ENCODE measurements at places on chromosomes 11 and 22.

DNA sequence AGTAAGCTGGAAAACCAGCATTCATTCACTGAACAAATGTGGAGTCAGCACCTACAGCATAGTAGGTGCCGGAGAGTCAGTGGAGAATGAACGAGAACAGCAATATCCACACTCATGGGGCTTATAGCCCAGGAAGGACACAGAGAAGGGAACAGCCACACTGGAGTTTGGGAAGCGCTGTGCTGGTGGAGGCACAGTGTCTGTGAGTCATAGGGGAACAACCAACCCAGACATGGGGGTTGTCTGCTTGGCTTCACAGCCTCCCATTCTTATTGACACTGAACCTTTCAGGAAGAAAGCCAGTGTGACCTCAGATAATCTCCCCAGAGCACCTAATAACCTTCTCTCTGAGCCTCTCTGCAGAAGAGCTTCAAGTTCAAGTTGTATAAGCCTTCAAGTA is 56.6 kb upstream of the UBASH3B start:
- no peak for DNase-seq

DNA sequence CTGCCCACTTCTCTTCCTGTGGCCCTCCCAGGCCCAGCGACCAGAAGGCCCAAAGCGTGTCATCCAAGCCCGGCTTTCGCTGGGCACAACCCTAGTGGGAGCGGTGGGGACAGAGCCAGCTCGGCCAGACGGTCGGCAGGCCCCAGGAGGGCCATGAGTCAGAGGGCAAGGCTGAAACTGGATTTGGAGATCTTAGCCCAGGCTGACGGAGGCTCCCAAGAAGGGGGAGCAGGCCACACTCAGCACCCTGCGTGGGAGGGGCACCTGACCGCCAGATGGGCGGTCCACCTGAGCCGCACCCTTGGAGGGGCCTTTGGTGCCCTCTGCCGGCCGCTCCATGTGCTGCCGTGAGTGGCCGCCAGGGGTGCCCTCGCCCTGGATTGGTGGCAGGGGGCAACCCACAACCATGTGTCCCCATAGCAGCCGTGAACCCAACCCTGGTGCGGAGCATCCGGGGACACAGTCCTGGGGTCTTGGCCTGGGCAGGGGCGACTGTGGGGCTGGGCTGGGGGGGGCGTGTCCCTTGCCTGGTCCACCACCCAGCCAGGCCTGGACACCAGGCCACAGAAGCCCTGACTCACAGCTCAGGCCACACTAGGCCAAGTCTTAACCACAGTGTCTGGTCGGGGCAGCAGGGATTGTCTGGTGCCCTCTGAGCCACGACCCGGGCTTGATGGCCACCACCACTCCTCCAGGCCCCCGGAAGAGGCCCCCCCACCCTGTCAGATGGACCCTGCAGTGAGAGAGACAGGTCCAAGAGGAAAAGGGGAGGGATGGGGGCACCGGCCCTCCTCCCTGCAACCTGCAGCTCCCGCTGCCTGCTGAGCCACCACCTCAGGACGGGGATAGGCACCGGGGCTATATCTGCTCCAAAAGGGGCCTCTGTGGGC is 19.2 kb upstream of the TALDO1 start:
- peak; percentile 71 for DNase-seq

GRCh38 chr11:134235399-134235798 is 10.9 kb downstream of the VPS26B start:
- no peak for DNase-seq

GRCh38 chr22:35541254-35541748 is 670 bp downstream of the RASD2 start:
- no peak for DNase-seq

DNA sequence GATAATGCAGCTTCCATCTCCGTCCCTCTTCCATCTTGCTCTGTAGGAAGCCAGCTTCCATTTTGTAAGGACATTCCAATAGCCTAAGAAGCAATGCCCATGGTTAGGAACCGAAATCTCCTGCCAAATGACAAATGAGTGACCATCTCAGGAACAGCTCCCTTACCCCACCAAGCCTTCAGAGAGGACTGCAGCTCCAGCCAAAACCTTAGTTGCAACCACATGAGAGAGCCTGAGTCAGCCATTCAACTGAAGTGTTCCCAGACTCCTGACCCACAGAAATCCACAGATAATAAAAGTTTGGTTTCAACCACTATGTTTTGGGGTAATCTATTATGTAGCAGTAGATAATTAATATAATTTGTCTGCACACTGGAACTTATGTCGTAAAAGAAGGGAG is 51.7 kb upstream of the LDLRAD3 start:
- no peak for DNase-seq

DNA sequence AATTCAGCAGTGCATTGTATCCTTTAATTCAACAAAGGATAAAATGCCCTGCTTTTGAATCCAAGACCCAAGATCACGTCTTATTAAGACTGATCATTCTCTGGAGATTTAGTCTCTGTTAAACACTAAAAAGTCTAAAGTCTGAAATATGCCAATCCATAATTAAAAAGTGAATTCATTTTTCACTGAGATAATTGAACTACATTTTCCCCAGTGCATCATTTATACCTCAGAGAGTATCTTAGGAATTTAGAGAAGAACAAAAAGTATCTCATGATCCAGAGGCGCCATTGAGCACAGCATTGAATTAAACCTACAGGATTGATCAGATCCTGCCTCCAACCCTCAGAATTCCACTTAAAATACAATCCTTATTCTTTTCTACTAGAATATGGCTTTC is 5.4 kb downstream of the OR5AP2 start:
- no peak for DNase-seq

DNA sequence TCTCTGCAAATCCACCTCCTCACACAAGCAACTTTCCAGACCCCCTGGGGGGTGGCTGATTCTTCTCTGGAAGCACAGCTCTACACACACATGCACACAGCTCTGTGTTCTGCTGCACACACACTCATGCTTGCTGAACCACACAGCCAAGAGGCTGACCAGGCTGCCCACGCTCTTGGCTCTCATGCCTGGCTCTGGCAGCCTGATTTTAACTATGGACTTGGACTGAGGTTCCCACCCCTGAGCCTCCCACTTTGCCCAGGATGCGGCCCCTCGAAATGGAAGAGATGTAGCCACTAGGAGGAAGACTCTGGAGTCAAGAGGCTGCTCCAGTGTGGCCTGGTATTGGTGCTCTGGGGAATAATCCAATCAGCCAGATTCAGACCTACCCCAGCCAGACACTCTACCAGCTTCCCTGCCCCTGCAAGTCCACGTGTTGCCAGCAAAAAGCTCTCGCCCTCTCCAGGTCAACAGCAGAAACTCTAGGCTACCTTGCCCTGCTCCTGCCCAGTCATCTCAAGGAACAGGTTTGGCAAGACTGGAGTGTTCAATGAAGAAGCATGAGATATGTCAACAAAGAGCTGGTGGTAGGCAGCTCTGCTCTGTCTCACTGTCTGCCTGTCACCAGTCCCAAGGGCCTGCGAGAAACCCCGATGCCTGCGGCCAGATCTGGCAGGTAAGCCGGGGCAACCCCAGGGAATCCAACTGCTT is 8.8 kb upstream of the CASTOR1 start:
- DNase-seq, result no peak

DNA sequence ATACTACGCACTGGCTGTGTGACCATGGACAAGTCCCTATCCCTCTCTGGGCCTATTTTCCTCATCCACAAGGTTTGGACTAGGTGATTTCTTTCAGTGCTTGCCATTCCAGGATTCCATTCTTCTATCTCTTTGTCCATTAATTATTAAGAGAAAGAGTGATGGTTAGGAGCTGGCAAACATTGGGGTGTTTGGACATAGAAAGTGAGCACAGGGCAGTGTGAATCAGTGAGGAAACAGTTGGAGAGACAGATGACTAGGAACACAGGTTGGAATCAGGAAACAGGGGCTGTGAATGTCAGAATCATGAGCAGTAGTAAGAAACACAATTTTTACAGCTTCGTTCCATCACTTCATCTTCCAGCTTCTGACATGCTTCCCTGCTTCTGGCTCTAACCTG is 211.8 kb downstream of the INSC start:
- DNase-seq, result no peak

DNA sequence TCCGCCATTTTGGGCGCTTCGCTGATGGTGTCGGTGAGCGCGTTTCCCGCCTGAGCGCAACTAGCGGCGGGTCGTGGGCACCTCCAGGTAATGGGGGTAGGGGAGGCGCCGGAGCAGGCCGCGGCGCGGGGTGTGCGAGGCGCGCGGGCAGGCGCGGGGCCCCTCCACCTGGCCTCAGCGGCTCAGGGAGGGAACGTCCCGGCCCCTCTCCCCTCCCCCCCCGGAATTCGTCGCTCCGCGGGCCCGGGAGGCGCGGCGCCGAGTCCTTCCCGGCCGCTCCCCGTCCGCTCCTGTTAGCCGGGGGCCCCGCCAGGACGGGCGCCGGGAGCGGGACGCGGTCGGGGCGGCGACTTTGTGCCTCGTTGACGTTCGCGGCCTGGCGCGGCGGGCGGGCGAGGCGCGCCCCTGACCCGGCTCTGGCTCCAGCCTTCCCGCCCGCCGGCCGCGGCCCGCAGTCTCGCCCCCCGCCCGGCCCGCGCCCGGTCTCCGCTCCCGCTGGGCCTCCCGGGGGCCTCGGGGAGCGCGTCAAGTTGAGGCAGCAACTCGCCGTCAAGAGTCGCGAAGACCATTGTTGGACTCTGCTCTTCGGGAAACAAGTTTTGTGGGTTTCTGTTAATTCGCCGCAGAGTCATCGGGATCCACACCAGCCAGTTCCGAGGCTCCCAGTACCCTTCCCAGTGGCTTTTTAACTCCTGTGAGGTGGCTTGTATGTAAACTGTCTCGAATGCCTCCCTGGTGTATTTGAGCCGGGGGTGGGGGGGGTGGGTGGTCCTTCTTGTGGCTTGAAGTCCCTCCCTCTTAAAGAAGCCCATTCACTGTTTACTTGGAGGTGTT is at the start of gene PPP6R3:
PPP6R3 (plus strand) TSS at position 12 of the 834 bp plus-strand sequence. CDS start 76,913 bp downstream, outside the sequence.
- DNase-seq, result no peak

DNA sequence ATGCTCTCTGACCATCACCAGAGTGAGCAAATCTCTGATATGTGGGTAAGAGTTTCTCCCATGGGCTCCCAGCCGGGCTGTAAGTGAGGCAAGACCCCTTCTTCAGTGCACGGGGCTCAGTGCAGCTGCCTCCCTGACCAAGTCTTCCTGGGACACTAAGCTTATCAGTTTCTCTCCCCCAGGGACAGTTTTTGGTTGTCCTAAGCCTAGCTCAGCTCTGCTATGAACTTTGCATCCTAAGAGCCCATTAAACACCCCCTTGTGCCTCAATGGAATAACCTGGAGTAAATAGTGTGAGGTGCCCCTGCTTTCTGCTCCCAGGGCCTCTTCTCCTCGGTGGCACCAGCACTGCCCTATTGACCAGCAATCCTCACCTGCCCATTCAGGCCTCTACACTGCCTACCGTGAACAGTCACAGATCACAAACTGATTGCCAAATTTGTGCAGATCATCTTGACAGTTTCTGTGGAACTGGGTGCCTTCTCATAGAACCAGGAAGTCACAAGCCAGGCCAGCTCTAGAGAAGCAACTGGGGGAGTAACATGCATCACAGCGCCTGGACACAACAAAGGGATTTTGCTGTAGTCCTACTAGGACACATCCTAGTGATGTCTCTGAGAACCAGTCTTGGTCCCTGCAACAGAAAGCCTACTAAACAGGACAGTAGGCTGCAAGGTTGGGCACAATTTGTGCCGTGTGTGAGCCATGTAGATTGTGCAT is 19.5 kb upstream of the IGLL5 start:
- no peak for DNase-seq

GRCh38 chr11:115144914-115145313 is 359.3 kb downstream of the CADM1 start:
- DNase-seq, result no peak

DNA sequence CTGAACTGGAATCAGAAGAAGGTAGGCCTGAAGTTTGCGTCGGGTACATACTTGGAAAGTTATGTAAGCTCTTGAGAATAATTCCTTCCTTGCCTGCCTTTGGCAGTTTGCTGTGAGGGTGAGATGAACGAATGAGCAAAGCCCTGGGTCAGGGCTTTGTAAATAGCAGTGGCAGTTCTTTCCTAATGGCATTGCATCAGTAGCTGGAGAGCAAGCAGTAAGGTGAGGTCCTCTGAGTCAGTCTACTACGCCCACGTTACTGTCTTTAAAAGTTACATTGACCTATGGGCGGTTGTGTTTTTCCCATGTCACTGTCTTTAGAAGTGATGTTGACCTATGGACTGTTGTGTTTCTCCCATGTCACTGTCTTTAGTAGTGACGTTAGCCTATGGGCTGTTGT is 179.1 kb upstream of the E2F8 start:
- no peak for DNase-seq

DNA sequence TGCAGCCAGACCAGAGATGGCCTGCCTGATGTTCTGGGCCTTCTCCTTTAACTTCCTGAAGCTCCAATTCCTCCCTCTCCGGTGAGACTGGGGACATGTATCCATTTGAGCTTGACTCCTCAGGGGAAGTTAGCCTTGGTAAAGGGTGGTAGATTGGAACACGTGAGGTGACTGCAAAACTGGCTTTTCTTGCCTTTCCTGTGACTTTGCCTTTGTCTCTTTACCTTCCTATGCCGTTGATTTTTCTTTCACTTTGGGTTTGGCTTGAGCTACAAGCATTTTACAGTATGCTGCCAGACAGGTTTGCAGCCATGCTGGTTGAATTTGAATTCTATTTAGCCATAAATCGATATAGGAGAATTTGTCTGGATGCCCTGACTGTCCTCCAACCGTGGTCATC is 16.8 kb upstream of the GLYATL1 start:
- DNase-seq, result no peak

- DNase-seq, result no peak
Measured at GRCh38 chr11:12696911-12697581, 22.8 kb downstream of the TEAD1 start.

- no peak for DNase-seq
Measured at GRCh38 chr11:64759131-64759721, 548 bp downstream of the PYGM start.

- no peak for DNase-seq
Measured at GRCh38 chr11:86702220-86702983, 30.0 kb upstream of the ME3 start.
